Stimulated activated CD8-positive, alpha-beta memory T cell treated with anti-CD3 and anti-CD28 coated beads, Interleukin-7, amount 100 ng/mL, for 48 hours (primary cell): ENCODE measurements at places on chromosomes 3 and 15.

DNA sequence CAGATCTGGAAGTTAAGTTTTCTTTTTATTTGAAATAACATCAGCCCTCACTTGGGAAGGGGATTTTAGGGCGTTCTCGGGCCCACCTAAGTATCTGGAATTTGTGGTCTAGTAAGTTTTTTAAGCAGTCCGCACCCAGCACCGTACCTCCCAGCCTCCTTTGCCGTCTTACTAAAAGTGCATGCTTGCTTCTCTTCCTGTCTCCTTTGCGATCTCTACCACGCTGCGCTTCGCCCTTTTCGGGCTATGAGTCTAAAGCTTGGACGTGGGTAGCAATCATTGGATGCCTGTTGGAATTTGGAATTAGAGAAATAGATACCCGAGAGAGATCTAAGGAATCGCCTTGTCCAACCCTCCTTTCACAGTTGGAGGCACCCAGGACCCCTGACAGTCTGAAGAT is 1.1 kb downstream of the THSD4 start:
- DNase-seq: no peak

DNA sequence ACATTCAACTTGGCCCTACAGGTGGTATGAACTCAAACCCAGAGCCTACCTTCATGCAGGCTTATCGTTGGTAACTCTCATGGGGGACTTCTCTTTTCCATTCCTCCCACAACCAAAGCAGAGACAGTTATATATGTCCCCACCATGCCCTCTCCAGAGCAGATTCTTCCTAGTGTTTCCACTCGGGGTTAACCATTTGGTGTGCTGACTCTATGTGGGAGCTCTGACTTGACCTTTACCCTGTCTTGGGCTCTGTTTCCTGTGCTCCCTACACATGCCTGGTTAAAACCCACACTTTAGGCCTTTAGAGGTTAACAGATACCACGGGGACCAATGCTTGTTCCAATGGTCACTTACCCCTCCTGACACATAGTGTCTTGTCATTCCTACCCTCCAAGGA is 80.7 kb downstream of the FSIP1 start:
- DNase-seq: no peak

GRCh38 chr15:85925649-85926237 is 131.0 kb upstream of the KLHL25 start:
- no peak for DNase-seq

- DNase-seq: no peak
Measured at GRCh38 chr3:71265365-71265915, 318.1 kb downstream of the FOXP1 start.

DNA sequence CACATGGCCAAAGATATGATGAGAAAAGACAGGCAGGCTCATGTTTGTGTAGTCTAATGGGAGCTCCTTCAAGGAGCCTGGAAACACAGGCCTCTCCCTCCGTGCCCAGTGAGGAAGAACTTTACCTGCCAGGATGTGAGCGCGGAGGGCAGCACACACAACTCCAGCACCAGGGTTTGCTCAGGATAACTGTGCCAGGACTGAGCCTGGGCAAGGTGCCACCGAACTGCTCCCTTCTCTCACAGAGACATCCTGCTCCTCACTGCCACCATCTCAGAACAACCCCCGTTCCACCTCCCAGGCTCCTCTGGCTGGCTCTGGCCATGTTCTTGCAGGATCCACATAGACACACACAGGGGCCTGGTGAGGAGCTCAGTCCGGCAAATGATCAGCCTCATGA is 87.4 kb downstream of the NUP210 start:
- no peak for DNase-seq

GRCh38 chr3:23172059-23172458 is 31.1 kb upstream of the UBE2E2 start:
- DNase-seq: no peak

DNA sequence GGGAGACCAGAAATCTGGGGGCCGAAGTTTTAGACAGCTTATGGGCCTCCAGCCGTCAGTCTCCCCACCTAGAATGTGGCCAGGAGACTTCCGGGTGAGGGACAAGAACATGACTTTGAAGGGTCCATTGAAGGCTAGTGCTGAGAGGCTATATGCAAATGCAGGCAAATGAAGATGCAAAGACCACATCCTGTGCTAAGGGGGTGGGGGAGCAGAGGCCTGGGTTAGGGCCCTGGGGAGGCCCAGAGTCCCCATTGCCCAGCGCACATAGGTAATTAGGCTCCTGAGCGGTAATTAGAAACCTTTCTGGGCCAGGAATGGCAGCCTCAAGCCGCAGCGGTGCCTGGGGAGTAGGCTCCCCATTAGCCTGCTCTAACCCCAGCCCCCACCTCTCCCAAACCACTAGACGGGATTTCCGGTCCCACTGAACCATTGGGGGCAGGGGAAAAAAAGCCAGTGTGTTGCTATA is 6.8 kb downstream of the CSK start:
- DNase-seq: no peak

DNA sequence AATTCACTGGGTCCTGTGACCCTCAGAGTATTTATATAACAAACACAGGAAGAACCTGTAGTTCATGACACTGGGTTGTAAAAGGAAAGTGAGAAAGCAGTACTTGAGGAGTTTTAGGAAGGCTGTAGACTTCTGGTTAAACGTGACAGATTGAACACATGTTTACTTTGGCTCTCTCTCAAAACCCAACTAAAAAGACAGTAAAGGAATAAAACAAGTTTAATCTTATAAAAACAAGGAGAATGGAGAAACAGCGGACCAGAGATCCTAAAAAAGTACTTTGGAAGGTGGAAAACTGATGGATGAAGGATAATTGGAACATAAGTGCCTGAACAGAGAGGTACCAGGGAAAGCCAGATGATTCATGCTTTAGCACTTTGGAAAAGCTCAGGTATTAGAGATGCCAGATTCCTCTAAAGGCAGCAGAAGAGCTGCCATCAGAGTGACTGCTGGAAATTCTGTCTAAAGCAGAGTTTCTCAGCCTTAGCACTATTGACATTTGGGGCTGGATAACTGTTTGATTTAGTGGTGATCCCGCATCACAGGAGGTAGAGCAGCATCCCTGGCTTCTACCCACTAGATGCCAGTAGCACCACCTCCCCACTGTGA is 182.9 kb upstream of the RORA start:
- no peak for DNase-seq

GRCh38 chr3:169041677-169042171 is 621.8 kb downstream of the MECOM start:
- no peak for DNase-seq

- DNase-seq: no peak
Measured at GRCh38 chr3:151201051-151201730, 1.8 kb downstream of the GPR171 start.

- no peak for DNase-seq
Measured at GRCh38 chr3:167406876-167407492, 26.9 kb upstream of the ZBBX start.

GRCh38 chr15:64634576-64635498 is 140.6 kb downstream of the RBPMS2 start:
- no peak for DNase-seq
